CD4-positive, alpha-beta T cell treated with Interferon gamma for 1 hour (primary cell): ENCODE measurements at places on chromosomes 1 and 21.

DNA sequence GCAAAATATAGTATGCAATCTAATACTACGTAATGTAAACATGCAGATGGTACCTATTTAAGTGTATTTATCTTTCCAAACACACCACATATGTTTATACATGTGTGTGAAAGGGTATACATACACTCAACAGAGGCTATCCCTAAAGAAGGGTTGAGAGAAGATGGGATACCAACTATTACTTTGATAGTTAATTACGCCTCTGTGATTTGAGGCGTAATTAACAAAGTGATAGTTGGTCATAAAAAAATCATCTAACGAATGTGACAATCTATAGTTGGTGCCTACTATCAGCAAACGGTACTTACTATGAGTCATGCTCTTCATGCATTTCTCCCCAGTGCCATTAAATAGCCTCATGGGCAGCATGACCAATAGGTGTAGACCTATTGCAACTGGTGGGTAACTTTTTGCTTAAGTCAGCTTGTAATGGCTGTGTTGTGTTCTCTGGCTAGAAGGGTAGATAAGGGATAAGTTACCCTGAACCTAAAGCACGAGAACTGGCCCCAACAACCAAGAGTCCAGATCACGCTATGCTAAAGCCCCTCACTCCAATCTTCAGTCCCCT, 15.3 kb downstream of the RCAN1 start:
- DNase-seq, result no peak

GRCh38 chr1:119372503-119373086, 4.0 kb downstream of the HAO2 start:
- DNase-seq, result no peak

- DNase-seq, result no peak
Observed at GRCh38 chr1:203638103-203638475, 11.5 kb downstream of the ATP2B4 start.

- no peak for DNase-seq
Observed at GRCh38 chr1:206559672-206559995, 52.3 kb downstream of the RASSF5 start.

DNA sequence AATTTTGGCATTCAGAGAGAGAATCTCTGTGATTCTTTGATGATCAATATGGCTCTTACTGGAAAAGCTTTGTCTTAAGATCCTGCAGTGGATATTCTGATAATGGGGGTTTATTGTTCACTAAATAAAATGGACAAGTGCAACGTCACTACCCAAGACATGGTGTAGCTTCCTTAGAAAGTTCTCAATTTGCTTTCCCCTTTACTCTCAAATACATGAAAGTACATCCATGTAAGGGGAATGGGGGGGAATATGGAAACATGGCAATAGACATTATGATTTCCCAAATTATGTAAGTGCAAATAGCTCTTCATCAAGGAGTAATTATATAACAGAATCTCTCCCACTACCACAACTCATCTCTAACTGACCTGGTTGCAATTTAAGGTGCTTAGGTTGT, 126.3 kb upstream of the DPYD start:
- no peak for DNase-seq

DNA sequence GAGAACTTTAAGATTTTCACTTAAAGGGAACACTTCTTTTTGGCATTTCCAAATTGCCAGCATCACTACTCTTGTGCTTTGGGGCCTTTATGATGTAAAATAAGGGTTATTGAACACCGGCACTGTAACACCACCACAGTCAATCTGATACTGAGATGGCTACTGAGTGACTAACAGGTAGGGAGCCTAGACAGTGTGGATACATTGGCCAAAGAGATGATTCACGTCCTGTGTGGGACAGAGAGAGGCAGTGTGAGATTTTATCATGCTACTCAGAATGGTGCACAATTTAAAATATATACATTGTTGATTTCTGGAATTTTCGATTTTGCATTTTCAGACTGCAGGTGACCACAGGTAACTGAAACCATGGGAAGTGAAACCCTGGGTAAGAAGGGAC, 261.6 kb downstream of the SPATA17 start:
- DNase-seq, result no peak
